ENCODE measurements at places on chromosomes 2 and 18.

DNA sequence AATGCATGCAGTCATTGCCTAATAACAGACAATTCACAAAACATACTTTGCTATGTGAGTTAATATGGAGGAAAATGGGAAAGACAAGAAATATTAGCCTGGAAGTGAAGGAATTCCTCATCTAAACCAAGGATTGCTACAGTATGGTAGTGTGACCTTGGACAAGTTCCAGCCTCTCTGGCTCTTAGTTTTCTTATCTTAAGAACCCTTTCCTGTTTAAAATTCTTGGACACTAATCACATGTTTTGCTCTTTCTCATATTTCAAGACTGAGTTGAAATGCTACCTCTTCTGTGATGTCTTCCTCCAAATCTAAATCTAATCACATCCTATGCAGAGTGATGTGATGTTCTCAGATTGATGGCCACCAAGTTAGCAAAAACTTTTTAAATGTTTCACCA is 20.8 kb upstream of the ADAM23 start:
- H3K27ac ChIP-seq = no peak overlapping the region
- no peaks in the 10 kb centered on the region for H3K36me3 ChIP-seq
- no peaks in the 10 kb centered on the region for H3K27me3 ChIP-seq
- H3K4me1 ChIP-seq = no peaks in the 10 kb centered on the region
- DNase-seq = no peak

GRCh38 chr2:101546376-101547058 is 71.6 kb upstream of the RFX8 start:
- no peaks in the 10 kb centered on the region for H3K27me3 ChIP-seq
- DNase-seq = peak; percentile 31
- H3K4me1 ChIP-seq = peaks cover 6% of the 10 kb centered on the region
- no peak overlapping the region for H3K4me3 ChIP-seq
- no peak overlapping the region for H3K27ac ChIP-seq

DNA sequence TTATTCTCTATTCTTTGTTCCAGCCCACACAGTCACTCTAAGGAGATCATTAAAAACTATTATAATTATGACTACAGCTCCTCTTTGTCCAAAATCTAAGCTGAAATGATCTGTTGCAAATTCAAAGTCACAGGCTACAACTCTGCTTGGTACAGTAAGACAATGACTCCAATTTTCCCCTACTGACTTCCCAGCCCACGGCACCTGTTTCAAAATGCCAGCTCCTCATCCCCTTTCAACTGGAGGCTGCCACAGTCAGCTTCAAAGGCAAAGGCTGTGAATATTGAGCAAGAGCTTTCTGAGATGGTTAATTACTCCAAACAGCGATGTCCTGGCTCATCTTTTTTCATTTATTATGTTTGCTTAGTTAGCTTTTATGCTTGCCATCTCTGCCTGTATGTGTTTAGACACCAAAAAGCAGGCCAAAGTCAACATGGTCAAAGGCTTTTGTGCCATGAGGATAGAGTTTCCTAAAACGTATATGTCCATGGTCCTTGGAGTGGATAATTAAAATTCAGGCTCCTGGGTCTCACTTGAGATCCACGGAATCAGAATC is 141.1 kb downstream of the DOCK10 start:
- no peaks in the 10 kb centered on the region for H3K4me1 ChIP-seq
- DNase-seq = no peak
- no peaks in the 10 kb centered on the region for H3K27me3 ChIP-seq
- H3K36me3 ChIP-seq = peaks cover 24% of the 10 kb centered on the region

GRCh38 chr18:13245481-13246000 is 27.0 kb downstream of the LDLRAD4 start:
- H3K36me3 ChIP-seq = no peaks in the 10 kb centered on the region
- no peaks in the 10 kb centered on the region for H3K27me3 ChIP-seq
- no peak for DNase-seq
- H3K4me3 ChIP-seq = no peak overlapping the region

DNA sequence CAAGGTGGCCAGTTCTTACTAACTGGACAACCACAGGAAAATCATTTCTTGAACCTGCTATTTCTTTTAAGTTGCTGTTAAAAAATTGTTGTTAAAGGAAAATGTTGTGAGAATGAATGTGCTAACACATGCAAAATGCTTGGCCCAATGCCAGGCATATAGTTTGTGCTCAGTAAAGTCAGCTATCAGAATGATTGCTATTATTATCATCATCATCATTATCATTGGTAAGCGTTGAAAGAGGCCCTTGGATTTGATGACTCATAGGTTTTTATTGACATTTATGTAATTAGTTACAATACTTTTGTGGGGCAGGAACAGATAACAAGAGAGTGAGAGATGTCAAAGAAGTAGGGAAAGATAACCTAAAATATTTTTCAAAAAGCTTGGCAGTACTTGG is 394.2 kb upstream of the ZEB2 start:
- no peaks in the 10 kb centered on the region for H3K36me3 ChIP-seq
- no peaks in the 10 kb centered on the region for H3K4me1 ChIP-seq
- no peak for DNase-seq
- H3K4me3 ChIP-seq = no peak overlapping the region
- no peak overlapping the region for H3K27ac ChIP-seq

GRCh38 chr2:154694881-154695280 is 3.6 kb upstream of the KCNJ3 start:
- H3K36me3 ChIP-seq = no peaks in the 10 kb centered on the region
- H3K27me3 ChIP-seq = peaks cover 20% of the 10 kb centered on the region
- H3K27ac ChIP-seq = no peak overlapping the region

DNA sequence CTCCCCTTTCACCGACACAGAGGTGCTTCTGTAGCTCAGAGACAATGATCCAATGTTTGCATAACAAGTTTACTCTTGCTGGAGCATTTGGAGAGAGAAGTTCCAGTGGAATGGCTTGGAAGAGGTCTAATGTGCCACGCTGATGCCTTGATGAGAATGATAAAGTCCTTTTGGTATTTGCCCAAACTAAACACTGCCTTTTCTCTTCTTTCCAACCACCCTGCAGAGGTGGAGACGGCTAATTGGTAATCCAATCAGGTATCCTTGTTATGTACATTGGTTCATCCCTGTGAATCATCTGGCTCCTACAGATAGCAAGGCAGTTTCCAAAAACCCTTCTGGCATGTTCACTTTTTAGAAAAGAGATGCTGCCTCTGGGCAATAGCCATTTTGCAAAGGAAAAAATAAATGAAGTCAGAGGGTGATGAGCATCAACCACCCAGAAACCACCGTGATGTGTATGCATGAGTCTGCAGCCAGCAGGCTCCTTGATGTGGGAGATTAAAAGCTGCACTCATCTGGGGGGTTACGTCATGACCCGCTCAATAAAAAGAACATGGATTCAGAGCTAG is 40.6 kb downstream of the KIAA2012 start:
- no peak overlapping the region for H3K4me3 ChIP-seq
- no peaks in the 10 kb centered on the region for H3K36me3 ChIP-seq
- H3K4me1 ChIP-seq = no peaks in the 10 kb centered on the region
- no peak overlapping the region for H3K27ac ChIP-seq
- DNase-seq = no peak
- H3K27me3 ChIP-seq = peaks cover 2% of the 10 kb centered on the region

GRCh38 chr2:42557306-42557705 is 11.1 kb upstream of the MTA3 start:
- H3K4me3 ChIP-seq = no peak overlapping the region
- H3K36me3 ChIP-seq = no peaks in the 10 kb centered on the region
- no peak overlapping the region for H3K27ac ChIP-seq
- H3K4me1 ChIP-seq = no peaks in the 10 kb centered on the region

DNA sequence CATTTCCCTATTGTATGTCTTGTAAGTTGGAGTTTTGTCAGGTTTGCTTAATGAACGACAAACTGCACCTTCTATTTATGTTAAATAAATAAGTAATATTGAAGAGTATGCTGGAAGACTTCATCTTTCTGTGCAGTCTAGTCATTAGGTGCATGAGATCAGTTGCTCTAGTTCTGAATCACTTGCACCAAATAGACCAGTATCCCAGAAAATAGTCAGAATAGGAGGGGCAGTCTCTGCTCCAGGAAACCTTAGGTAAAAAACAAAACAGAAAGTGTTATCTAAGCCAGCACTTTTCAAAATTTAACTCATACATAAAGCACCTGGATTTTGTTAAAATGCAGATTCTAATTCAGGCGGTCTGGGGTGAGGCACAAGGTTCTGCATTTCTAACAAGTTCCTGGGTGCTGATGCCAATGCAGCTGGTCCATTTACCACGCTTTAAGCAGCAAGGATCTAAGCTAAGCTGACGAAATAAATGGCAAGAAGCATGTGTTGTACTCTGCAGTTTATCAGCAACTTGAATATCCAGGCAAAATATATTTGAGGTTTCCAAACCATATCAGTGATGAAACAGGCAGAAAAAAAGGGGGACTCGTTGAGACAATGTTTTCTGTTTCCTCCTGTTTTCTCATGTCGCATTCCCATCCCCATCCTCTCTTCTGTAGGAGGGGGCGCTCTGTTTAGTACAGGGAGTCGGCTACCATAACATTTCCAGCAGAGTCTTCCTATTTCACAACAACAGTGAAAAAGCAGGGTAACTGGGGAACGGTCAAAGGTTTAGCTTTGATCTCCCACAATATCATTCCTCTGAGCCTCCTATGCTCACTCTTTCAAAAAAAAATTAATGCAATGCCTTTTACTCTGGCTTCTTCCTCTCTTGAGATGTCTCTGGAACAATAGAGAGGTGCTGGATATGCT is 106.4 kb downstream of the MBD2 start:
- no peak overlapping the region for H3K4me3 ChIP-seq
- no peak overlapping the region for H3K27ac ChIP-seq
- no peaks in the 10 kb centered on the region for H3K4me1 ChIP-seq
- H3K27me3 ChIP-seq = no peaks in the 10 kb centered on the region

GRCh38 chr18:23548275-23548674 is 38.0 kb downstream of the NPC1 start:
- no peaks in the 10 kb centered on the region for H3K27me3 ChIP-seq
- H3K4me3 ChIP-seq = no peak overlapping the region
- no peak overlapping the region for H3K27ac ChIP-seq

GRCh38 chr2:120559401-120559800 is 176.3 kb upstream of the GLI2 start:
- H3K4me1 ChIP-seq = no peaks in the 10 kb centered on the region
- H3K36me3 ChIP-seq = no peaks in the 10 kb centered on the region
- DNase-seq = no peak

DNA sequence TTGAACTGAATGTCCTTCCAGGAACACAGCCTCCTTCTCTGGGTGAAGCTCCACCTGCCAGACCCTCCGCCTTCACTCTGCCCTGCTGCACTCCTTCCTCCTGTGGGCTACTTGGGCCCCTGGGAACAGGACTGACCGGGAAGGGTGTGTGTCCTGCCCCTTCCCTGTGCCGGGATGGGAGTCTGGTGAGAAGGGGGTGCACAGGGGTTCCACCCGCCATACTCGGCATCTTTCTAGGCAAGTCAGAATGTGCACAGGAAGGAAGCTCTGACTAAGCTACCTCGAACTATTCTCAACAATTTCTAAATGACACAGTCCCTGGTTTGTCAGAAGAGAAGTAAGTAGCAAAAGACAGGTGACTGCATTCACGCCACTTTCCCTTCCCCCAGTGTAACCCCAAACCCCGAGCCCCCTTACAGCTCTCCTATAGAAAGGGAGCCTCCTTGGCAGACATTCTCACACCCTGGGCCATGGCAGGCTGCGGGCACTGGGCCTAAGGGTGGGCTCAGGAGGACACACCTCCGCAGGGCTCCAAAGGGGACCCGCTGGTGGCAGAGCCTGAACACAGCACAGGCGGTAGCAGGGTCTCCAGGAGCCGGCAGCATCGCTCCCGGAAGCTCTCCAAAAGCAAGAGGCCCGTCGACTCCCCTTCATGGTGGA is 184.1 kb downstream of the HDAC4 start:
- H3K27ac ChIP-seq = no peak overlapping the region
- DNase-seq = no peak
- peaks cover 58% of the 10 kb centered on the region for H3K4me1 ChIP-seq
- peaks cover 8% of the 10 kb centered on the region for H3K36me3 ChIP-seq
- H3K27me3 ChIP-seq = no peaks in the 10 kb centered on the region

DNA sequence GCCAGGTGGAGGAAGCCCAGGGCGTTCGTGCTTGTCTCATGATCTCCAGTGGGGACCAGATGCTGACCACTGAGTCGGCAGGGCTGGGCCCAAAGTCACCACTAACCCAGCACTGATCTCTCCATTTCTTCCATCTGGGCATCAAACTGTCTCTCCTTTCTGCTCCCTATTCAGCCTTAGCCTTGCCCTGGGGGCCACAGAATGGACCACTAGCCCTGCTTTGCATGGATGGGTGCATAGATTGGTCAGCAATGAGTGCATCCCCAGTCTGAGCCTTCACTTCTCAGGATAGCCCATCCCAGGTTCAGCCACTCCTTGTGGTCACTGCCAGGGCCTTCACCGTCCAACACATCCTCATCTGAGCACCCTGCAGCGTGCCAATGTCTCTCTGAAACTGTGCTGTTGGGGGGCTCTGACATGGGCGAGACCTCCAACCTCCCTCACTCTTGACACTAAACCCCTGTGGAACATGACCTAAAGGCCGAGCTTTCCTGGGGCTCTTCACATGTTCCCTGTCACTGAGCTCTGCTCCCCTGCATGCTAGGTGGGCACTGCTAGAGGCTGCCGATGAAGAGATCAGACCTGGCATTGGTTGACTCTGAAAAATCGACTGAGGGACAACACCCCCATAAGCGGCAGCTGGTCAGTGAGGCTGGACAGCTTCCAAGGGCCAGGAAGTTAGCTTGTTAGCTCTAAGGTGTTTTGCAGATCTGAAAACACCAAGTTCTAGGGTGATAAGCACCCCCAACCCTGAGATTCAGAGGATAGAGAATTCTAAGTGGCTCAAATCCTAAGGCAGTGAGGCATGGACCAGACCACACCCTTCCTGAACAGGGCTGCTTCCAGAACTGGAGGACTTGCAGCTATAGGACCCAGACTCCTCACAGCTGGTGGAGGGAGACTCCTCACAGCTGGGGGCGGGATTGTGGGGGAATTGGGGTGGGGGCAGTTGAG is 61.7 kb downstream of the HS1BP3 start:
- no peaks in the 10 kb centered on the region for H3K27me3 ChIP-seq
- H3K4me3 ChIP-seq = no peak overlapping the region
- H3K27ac ChIP-seq = no peak overlapping the region
- H3K4me1 ChIP-seq = no peaks in the 10 kb centered on the region

- no peaks in the 10 kb centered on the region for H3K4me1 ChIP-seq
- H3K27ac ChIP-seq = no peak overlapping the region
- DNase-seq = no peak
- no peaks in the 10 kb centered on the region for H3K36me3 ChIP-seq
Measured at GRCh38 chr18:29823671-29824070, 1218.9 kb downstream of the DSC3 start.
